Stimulated activated CD4-positive, alpha-beta T cell treated with anti-CD3 and anti-CD28 coated beads, Interleukin-4, amount 100 ng/mL, for 48 hours (primary cell): ENCODE measurements at places on chromosomes 7 and 10.

- DNase-seq = no peak
These were observed 108.2 kb downstream of the PIP4K2A start for GRCh38 chr10:22606164-22606614.

- no peak for DNase-seq
These were observed 79.3 kb upstream of the AGBL3 start for GRCh38 chr7:134907000-134907399.

- no peak for DNase-seq
These were observed 40.2 kb downstream of the CTBP2 start for GRCh38 chr10:125120053-125120710.

DNA sequence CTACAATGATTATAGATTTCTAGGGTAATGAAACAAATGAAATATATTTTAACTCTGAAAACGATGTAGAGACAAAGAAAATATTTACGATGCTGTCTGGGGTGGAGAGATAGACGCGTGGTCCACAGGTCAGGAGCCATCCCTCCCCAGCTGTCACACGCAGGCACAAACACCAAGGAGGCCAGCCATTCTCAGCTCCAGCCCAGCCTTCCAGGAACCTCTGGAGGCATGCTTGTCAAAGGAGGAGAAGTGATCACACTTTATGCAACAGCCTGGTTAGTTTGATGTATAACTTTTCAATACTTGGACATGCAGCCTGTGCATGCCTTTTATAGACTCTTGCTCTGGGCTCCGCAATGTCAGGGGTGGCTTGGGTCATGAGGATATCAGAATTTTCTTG is 391.5 kb upstream of the MGMT start:
- no peak for DNase-seq

- DNase-seq = no peak
These were observed 223.3 kb downstream of the TWIST1 start for GRCh38 chr7:18894155-18894554.

- no peak for DNase-seq
These were observed 26.3 kb upstream of the ADGRA1 start for GRCh38 chr10:133061296-133062038.

GRCh38 chr10:116045366-116046356 is 227.3 kb downstream of the GFRA1 start:
- no peak for DNase-seq

DNA sequence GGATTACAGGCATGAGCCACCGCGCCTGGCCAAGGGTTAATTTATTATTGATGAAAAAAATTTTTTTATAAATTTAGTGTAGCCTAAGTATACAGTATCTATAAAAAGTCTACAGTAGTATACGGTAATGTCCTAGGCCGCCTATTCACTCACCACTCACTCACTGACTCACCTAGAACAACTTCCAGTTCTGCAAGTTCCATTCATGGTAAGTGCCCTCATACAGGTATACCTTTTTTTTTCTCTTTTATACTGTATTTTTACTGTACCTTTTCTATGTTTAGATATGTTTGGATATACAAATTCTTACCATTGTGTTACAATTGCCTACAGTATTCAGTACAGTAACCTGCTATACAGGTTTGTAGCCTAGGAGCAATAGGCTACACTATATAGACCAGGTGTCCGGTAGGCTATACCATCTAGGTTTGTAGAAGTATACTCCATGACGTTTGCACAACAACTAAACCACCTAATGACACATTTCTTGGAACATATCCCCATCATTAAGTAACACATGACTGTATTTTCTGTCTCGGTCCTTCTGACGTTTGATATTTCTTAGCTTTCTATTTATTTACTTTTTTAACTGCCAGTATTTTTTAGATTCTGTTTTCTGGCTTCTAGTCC is 23.4 kb downstream of the IRF5 start:
- DNase-seq = no peak

DNA sequence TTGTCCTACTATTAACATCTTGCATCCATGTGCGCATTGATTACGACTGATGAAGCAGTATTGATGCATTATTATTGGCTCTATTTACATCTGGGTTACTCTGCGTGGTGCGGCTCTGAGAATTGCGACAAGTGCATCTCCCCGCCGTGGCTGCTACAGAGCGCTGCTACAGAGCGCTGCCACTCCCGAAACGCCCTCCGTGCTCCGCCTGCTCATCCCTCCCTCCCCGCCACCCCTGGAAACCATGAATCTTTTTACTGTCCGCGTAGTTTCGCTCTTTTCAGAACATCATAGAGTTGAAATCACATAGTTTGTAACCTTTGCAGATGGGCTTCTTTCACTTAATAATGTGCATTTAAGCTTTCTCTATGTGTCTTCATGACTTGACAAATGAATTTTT is 74.1 kb downstream of the ADARB2 start:
- DNase-seq = no peak

DNA sequence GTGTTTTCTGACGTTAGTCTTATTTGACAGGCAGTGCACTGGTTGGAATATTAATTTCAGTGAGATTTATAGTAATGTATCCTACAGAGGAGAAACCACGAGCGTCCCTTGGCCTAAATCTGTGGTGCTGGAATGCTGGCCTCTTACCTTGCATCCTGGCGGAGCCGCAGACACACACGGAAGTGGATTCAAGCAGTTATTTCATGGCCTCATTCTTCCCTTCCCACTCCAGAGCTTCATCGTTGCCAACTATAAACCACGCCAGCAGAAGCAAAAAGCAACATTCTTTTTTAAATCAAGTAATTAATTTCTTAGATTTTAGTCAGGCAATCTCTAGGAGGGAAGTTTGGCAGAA is 13.1 kb downstream of the WIPI2 start:
- DNase-seq = no peak

- no peak for DNase-seq
These were observed 6.8 kb upstream of the MSMB start for GRCh38 chr10:46052791-46053375.

- no peak for DNase-seq
These were observed 62.0 kb upstream of the NAMPT start for GRCh38 chr7:106346678-106347217.

DNA sequence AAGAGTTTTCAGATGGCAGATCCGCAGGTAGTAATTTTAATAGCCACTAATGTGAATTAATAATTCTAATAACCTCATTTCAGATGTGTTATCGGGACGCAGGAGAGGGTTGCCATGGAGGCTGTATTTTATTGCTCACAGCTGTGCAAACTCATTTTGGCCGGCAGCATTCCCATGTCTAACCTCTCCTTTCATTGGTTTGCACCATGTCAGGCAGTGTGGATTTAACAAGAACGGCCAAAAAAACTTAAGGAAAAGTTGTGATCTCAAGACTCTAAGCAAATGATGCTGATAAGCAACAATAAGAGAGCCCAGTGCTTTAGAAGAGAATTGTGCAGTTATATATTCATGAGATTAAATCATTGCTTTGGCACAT is 88.7 kb upstream of the NRP1 start:
- no peak for DNase-seq

DNA sequence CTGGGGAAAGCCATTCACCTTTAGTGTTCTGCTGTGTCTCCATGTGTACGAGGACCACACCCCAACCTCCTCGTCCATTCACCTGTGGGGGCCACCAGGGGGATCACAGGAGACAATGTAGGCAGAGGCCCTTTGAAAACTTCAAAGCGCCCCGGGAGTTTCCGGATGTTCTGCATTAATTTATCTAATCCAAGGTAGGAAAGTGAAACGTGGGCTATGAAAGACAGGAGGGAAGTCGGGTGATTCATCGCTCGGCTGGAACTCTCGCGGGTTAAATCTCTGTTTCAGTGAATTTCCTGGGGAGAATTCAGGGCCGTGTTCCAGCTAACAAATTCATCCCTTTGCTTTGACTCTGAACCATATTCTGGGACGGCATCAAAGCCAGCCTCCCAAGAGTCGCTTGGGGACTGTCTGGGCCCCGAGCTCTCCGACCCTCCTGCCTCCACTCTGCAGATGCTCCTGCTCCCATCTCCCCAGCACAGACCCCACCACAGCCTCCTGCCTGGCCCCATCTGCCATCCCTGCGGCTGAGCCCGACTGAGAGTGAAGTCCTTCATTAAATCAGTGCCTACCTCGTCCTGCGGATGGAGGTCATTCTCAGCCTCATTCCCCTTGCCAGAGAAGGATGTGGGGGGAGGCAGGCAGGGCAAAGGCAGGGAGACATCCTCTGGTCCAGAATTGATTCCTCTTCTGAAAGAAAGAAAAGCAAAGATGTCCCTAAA is 114.1 kb upstream of the CARD11 start:
- DNase-seq = no peak

DNA sequence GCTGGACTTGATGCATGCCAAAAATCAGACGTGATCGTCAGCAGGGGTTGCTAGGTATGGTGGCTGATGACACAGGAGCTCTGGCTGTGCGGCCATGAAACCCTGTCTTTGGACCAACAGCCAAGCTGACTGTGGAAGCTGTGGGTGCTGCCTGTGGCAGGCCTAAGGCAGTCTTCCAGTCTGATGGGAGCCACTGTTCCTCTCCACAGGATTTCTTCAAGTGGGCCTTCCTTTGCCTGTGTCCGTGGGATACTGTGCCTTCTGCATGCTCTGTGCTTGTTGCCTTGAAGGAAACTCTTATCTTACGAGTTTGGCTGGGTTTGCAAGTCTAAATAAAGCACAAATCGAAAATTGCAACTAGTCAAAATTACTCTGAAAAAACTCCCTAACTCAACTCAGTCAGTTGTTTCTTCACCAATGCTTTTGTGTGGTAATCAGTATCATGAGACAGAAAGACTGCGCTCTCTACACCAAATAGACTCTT is 101.9 kb upstream of the PDLIM1 start:
- DNase-seq = no peak

DNA sequence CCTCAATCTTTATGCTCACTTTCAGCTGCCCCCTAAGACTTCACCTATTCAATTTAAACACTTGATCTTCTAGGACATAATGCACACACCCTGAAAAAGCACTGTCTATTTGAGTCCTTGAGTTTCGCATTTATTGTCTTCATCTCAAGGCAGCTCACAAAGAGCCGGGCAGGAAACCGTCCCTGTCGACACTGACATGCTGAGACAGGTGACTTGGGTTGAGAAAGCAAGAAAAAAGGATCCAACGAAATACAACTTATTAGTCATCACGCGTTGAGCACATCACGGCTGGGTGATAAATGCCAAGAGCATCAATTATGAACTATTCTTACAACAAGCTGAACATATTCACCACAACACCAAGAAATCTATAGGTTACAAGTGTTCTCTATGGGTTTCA is 91.1 kb downstream of the CALN1 start:
- no peak for DNase-seq

GRCh38 chr10:95605163-95605562 is 44.0 kb upstream of the SORBS1 start:
- DNase-seq = no peak

DNA sequence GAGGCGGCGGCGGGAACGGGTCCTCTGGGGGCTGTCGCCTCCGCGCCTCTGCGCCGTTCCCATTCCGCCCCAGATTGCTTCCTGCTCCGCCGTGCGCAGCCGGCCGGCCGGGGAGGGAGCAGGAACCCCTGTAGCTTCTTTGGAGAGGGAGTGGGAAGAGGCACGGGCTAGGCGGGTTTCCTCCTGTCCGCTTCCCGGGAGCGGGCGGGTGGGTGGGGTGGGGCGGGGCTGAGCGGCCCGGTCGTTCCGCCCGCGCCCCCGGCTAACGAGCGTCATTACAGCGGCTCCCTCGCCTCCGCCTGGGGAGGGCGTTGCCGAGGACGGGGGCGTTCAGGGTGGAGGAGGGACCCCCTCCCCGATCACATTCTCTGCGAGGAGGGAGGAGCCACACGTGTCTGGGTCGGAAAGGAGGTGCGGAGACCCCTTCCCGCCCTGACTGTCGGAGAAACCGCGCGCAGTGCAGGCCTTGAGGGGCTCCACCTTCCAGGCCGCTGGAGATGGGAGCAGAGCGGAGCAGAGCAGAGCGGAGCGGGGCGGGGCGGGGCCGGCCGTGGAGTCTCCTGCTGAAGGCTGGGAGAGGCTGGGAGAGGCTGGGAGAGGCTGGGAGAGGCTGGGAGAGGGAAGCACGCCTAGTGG is 39.7 kb downstream of the AGAP3 start:
- no peak for DNase-seq

DNA sequence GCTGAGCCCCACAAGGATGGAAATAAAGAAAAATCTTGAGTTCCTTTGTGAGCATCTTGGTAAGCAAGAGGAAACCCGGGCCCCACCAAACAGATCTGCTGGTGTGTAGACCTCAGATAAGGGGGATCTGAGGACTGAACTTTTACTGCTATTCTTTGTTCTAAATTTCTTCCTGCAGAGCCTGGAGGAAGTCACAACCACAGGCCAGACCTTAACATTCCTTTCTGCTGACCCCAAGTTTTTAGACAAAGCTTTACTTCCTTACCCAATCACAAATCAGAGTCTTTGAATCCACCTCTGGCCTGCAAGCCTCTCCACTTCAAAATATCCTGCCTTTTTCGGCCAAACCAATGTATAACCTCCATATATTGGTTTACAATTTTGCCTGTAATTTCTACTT is 352.6 kb upstream of the AUTS2 start:
- DNase-seq = no peak

DNA sequence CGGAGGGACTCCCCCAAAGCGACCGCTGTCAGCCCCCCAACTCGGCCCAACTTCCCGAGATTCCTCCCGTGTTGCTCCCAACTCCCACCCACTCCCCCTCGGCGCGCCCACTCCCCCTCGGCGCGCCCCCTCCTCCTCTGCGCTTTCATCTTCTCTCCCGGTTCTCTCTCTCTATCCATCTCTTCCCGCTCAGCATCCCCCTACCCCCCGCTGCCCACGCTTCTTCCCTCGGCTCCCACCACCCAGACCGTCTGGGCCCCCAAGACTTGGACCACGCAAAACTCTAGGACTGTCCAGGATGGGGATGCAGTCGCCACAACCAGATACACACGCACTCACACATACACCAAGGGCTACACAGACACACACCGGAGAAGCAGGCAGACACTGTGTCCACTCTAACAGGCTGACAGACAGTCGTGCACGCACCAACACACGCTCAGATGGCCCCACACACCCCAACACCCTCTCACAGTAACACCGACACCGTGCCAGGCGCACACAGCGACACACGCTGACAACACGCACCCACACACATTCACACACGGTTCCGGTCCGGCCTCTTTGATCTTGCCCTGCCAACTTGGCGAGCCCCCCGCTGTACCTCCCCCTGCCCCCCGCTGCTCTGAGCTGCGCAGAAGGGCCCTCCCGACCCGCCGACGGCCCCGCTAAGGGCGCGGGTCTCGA is 1.1 kb downstream of the GRID1 start:
- no peak for DNase-seq

- no peak for DNase-seq
These were observed 747.9 kb downstream of the NXPH1 start for GRCh38 chr7:9181356-9181755.

DNA sequence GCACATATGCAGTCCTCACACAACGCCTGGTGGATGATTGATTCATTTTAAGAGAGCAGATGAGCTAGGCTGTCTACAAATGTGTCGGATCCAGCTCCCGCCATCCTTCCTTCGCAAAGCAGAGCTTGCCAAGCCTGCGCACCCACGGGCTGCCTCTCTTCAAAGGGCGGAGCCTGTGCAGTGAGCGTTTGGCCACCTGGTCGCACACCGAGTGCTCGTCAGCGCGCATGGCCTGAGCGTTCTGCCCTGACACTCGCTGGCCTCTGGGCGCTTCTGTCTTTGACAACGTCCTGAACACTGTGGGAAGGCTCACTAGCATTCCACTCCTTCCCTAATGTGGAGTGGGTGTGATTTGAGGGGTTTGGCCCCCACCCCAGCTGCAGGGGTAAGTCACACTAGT is 47.1 kb upstream of the TMEM72 start:
- DNase-seq = no peak

GRCh38 chr10:95287281-95287680 is 3.5 kb downstream of the PDLIM1 start:
- no peak for DNase-seq
